Lung (tissue), 17 donors: ENCODE measurements at places on chromosomes 2 and 18. TPM values are rescaled to one million over a fixed set of nuclear protein-coding genes. Genes with fewer than 3 reads are reported as not detected.

The CRACDL gene
- 8.9 TPM for polyA plus RNA-seq

The FZD7 gene
- polyA plus RNA-seq = 3.9 TPM

The TEKT4 gene
- polyA plus RNA-seq = 3.3 TPM

The ROCK1 gene
- 22.0 TPM for polyA plus RNA-seq

The GCG gene
- polyA plus RNA-seq = not detected

The TUBB8B gene
- 0.47 TPM for polyA plus RNA-seq

The NXPH2 gene
- polyA plus RNA-seq = not detected

The ANKRD36B gene
- 18.0 TPM for polyA plus RNA-seq

The PLEKHM3 gene
- polyA plus RNA-seq = 5.6 TPM

GRCh38 chr2:111930875-111931274, 32.5 kb downstream of the MERTK start:
- DNase-seq = no peak

DNA sequence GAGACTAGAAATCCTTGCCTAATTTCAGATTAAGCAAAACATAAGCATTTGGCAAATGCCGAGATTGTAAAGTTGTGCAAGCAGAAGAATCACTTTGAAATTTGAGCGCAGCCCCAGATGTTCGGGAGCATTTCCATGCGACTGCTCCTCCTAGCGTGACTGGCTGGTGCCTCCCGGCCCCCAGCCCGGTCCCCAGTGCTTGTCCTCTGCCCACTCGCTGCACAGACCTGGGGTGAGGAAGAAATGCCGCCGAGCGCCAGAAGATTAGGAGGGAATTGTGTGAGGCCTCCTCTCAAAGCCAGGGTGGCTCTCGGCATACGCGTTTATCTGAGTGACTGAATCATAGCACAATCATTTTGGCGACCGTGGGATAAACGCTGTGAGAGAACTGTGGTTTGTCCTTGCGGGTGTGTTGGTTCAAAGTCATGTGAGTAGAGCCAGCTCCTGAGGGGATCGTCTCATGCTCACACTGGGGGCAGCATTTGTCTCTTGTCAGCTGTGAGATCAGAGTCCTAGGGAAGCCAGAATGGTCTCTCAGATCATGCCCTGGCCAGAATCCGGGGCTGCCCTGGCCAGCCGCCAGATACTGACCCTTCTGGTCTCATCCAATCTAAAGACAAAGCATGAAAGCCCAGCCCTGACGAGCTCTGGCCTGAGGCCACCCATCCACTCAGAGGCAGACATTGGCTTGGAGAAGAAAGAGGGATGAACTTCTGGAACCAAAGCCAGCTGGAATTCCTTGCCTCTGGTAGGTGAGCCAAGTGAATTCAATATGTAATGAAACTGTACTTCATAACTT, 189.3 kb downstream of the SH3RF3 start:
- DNase-seq = peak; percentile 97

DNA sequence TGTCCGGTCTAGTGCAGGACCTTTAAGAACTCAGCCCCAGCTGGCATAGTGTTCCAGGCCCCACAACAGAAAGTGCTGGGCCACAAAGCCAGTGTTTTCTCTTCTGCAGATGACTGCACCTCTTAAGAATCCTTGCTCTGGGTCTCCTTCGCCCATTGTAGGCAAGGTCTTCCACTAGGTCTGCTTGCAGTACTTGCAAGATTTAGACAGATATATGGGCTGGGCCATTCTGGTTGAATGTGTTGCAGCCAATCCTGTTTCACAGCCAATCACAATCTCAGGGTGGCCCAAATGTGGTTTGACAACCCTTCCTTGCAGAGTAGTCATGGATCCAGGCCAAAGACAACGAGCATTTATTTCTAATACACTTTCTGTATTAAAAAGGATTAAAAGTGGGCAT, 13.1 kb upstream of the PIEZO2 start:
- DNase-seq = no peak

DNA sequence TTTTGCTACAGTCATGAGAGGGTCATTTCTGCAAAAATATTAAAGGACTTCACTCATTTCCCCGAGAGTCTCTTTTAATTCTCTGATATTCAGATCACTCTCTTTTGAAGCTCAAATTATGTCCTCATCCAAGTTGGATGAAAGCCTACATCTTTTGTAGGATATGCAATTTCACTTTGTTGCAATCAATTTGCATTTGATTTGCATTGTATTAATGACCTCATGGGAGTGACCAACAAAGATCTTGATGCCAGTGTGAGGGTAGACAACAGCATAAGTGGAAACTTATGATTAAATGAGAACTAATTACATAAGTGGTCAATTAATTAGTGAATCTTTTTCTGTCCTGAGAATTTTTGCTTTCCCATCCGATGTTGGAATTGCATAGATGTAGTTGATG, 60.3 kb upstream of the UPP2 start:
- no peak for DNase-seq

DNA sequence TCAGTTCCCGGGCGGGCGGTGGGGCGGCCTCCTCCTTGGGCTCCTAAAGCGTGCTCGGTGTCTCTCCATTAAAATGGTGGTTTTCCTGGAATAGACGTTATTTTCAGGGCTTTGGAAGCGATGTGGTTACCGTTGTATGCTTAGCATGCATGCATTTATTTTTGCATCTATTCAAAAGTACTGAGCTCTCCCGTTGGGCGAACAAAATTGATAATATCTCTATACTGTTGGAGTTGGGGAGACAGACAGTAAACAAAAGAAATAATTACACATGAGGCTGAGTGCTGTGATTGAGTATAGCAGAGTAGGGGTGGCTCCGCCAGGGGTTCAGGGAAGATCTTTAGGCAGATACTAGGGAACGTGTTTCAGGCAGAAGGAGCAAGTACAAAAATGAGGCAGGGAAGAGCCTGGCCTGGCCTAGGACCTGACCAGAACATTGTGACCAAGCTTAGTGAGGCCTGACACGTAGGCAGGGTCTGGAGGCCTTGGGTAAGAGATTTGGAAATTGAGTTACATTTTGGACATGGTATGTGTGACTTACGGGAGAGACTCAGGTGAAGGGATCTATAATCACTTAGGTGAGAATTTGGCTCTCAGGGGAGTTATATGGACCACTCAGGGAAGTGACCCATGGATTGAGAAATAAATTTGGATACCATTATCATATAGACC, 674 bp downstream of the NCAPH start:
- DNase-seq = no peak

DNA sequence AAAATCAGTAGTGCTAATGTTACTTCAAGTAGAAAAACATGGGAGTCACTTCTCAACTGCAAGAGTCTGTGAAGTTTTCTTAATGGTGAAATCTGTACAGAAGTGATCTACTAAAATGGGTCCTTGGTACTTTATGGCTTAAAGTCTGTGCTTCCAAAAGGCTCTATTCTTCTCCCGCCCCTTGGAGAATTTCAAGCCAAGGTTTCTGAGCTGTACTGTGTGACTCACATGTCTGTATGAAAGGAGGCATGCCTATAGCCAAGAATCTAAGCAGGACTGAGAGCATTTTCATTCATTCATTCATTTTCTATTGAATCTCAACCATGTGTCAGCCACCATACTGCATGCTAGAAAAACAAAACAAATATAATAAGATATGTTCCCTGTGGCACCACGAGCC, 19.8 kb upstream of the DDX18 start:
- DNase-seq = no peak

- DNase-seq = no peak
Measured at GRCh38 chr18:63784787-63785452, 9.7 kb downstream of the SERPINB7 start.

GRCh38 chr2:39852831-39853230, 73.8 kb upstream of the THUMPD2 start:
- no peak for DNase-seq

DNA sequence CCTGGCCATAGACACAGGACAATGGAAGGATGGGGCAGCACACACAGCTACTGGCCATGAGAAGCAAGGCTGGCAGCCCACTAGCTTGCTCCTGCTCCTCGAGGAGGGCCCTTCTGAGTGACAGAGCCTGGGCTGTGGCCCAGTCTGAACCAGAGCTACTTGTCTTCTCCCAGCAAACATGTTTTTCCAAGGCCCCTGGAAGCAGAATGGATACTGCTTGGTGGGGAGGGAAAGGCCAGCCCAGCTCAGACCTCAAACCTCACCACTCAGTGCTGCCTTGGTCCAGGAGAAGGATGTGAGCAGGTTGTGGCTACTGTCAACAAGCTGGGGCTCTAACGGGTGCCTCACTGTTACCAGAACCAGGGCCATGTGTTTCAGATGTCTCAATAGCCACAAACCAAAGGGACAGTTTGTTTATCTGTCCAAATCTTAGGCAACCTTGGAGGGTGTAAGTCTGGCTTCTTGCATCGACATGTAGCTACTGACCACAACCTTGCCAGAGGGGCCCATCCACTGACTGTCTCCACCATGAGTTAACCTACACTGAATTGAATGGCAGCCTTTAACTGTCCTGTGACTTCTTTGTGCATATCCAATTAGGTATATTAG, 98.6 kb downstream of the TGFA start:
- DNase-seq = no peak

DNA sequence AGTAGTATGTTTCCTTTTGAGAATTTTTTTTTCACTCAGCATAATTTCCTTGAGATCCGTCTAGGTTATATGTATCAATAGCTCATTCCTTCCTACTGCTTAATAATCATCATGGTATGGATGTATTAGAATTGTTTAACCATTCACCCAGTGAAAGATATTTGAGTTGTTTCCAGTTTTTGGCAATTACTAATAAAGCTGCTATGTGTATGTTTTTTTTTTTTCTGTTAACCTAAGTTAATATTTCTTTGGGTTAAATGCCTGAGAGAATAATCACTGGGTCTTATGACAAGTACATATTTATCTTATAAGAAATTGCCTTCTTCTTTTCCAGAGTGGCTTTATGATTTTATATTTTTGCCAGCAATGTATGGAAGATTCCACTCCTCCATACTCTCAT, 96.4 kb upstream of the ST6GAL2 start:
- no peak for DNase-seq

- no peak for DNase-seq
Measured at GRCh38 chr18:55634545-55634944, 46.6 kb upstream of the TCF4 start.

DNA sequence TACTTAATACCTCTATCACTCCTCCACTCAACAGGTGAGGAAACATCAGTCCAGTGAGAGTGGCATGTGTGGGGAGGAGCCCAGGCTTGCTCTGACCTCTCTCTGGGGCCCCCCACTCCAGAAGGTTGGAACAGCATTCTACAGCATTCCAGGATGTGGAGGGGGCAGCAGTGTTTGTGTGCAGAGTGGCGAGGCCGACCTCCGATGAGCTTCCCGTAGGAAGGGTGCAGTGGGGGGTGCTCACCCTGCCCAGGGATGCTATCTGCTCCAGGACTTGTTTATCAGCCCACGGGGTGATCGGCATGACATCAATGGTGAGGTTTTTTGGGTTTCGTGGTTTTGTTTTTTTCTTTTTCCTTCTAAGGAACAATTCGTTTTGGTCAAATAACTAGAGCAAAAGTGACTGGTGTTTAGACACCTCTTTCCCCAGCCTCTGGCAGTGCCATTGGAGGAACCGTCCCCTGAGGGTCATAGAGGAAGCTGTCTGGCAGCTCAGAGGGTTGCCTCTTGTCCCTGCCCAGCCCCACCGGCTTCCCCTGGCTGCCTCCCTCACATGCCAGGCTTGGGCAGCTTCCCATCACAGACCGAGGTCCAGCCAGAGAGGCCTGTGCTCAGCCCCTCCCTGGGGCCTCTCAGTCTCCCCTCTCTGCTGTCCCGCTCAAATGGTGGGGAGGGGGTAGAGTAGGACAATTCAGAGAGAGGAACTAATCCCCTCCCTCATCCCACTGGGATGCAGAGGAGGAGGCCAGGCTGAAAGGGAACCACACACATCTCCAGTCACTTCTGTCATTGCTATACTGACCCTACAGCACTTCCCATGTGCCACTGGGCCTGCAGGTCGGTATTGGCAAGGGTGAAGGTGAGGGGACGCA, 96.5 kb downstream of the ZFP36L2 start:
- DNase-seq = no peak

- DNase-seq = no peak
Measured at GRCh38 chr2:15616429-15616828, 24.8 kb downstream of the DDX1 start.

GRCh38 chr2:105102963-105103421, 65.1 kb downstream of the MRPS9 start:
- no peak for DNase-seq
